CD4-positive, alpha-beta T cell treated with Interleukin-17A for 1 hour (primary cell): ENCODE measurements at places on chromosomes 3 and 15.

DNA sequence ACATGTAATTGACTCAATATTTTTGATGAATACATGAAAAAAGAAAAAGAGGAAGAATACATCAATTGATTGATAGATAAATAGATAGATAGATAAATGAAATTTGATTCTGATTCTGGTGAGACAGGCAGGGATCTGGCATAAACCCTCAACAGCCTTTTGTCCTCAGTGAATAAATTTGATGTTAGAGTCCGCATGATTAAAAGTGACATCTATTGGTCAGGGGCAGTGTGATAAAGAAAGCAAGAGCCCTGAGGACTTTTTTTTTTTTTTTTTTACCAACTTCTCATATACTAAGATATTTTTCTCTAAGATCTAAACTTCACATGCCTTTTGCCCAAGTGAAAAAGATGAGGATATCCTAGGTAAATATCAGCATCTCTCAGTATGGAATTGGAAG, 216.4 kb downstream of the LRRC3B start:
- DNase-seq = no peak

DNA sequence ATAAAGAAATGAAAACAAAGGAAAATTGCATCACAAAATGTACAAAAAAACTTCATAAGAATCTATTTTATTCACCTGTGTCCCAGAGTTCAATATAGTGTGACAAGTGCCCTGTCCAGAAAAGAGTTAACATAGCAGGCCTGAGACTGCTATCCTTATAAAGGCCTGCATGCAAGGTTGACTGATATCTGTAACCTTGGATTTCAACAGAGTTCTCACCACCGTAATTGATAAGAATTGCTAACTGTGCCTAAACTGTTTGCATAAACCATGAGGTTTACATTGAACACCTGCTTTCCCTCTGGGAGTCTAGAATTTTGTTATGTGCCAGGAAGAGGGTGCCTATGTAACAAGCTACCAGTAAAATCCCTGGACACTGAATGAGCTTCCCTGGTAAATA, 461.7 kb upstream of the DPH6 start:
- no peak for DNase-seq

GRCh38 chr3:21393683-21394311, 357.2 kb downstream of the ZNF385D start:
- no peak for DNase-seq

DNA sequence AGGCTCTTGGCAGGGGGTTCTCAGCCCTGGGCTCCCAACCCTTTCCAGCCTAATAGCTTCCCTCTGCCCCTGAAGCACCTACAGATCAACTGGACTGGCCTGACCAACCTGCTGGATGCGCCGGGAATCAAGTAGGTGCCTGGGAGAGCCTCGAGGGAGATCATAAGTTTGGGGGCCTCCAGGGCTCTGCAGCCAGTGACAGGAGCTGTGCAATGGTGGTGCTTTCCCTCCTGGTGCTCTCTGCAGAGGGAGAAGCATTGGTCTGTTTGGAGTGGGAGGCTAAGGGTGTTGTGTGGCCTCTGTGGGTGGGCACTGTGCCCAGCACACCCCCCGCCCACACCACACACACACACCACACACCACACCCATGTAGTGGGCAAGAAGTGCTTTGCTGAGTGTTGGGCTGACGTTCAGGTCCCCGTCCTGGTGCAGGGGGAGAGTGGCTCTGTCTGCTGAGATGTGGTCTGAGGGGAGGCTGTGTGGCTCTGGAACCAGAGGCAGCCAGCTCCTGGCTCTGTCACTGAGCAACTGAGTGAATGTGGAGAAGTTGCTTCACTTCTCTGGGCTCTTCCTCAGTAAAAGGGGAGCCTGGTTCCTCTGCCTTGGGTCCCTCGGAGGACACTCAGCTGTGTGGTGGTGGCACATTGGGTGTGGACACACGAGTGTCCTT, 26.3 kb downstream of the ESYT3 start:
- DNase-seq = no peak
